Stimulated activated naive CD4-positive, alpha-beta T cell treated with Interleukin-2 at 50 U/mL for 16 hours (primary cell): ENCODE measurements at places on chromosomes 6 and 20.

GRCh38 chr20:63811491-63811875 is 19.6 kb downstream of the ZBTB46 start:
- no peak for DNase-seq

DNA sequence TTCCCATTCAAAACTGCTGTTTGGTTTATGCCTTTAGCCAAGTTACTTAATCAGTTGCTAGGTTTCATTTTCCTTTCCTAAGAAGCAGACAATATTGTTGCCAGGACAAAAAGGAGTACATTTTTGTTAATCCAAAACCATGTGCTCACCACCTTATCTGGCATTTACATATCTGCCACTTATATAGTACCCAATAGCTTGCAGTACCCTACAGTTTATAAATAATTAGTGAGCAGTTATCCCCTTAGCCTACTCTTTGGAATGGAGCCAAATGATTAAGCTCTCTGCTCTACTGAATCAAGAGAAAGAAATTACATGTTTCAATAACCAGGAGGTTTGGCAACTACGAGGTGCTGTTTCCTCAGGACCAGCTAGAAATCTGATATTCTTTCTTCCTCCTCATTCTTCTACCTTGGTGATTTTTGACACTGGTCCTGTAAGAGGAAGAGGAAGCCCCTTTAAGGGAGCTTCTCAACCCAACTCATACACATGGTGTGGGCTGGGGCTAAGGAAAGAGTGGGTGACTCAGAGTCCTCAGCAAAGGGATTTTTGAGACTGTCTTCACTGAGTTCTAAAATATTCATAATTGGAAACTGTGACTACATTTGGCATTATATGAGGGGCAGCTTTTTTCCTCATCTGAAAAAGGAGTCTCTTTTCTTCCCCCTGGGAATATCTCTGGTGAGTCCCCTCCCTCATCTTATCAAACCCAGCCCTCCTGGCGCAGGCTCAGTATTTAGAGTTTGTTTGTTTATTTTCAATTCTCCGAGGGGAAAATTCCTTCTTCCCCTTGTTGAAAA is 1.5 kb downstream of the ZNFX1 start:
- peak; percentile 60 for DNase-seq

DNA sequence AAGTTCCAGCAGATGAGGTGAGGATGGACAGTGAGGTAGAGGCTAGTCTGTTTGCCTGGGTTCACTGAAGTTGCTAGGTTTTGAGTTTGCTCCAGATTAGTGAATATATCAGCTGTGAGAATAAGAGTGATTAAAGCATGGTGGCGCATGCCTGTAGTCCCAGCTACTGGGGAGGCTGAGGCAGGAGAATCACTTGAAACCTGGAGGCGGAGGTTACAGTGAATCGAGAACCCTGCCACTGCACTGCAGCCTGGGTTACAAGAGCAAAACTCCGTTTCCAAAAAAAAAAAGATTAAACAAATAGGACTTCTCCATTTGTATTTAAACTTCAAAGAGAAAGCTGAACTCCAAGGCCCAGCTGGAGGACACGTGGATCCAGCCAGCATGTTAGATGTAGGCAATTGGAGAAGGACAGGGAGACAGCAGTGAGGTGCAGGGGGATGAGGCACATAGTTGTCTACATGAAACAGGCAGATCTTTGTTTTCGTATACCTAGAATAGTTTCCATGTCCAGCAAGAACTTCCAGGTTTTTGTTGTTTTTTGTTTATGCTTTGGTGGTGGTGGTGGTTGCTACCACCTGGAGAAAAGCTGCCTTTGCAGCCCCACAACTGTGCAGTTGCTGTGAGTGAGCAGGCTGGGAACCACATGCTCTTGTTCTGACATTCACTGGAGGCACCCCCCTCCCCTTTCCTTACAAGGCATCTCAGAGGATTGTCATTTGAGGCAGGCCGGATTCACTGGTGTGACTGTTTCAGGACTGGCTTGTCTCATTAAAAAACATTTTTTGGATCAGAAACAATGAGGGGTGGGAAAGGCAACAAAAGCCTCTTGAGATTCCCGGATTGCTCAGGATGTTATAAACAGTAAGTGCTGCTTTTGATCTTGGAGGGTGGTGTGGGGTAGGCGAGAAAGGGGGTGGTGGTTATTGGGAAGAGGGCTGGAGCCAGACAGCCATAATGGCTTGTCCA is 72.3 kb downstream of the JARID2 start:
- DNase-seq = no peak

DNA sequence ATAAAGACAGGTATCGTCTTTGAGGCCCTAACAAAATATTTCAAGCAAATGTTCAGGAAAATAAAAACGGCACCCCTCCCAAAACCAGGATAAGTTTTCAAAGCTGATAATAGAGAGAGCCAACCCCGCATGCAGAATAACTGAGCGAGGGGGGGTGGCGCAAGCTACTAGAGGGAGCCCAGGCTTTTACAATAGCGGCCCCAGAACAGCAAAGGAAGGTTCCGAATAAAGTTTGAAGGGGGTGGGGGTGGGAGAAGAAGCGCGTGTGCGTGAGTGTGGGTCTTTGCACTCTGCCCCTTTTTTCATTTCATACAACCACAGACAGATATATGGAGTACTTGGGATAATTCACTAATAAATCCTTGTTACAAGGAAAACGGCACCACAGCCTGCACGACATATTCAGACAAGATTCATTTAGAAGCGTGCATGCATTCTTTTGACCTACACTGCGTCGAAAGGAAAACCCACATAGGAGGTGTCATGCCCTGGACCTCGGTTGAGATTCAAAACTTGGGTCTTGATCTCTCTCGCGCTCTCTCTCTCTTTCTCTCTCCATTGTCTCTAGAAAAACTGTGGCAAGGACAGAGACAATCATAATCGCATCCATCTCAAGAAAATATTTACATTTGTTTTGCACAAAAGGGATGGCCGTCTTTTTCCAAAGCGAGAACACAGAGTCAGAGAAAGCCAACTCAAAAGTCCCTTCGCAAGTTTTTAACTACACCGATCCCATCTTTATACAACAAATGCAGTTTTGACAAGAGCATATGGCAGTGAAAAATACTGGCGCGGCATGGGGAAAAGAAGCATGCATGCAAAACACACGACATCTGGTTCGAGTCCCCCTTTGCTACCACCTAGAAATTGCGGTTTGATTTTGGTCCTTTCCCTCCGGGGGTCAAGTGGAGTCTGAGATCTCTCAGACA is 1.6 kb downstream of the OLIG3 start:
- no peak for DNase-seq

- no peak for DNase-seq
Observed at GRCh38 chr6:3041147-3041546, 27.1 kb upstream of the RIPK1 start.

- DNase-seq = no peak
Observed at GRCh38 chr6:108550256-108550655, 10.5 kb upstream of the FOXO3 start.

- no peak for DNase-seq
Observed at GRCh38 chr20:54127855-54128574, 45.8 kb downstream of the CYP24A1 start.
